ENCODE measurements at places on chromosomes 11 and 22.

DNA sequence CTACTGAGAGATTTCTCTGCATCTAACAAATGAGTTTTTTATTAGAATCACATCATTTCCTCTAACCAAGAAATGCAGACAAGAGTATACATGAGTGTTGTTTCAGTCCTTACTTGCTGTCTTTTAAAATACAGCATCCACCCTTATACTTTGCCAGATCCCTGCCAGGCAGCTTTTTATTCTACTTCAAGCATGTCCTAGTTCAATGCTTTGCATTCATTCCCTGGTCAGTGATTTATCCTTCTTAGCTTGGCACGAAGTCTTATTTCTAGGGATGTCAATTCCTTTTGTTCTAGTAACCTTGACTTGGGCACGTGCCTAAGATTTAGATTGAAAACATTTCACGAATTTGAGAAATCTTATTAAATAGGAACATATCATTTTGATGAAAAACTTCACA lies 307.2 kb upstream of the MPPED2 start:
- no peak for DNase-seq

DNA sequence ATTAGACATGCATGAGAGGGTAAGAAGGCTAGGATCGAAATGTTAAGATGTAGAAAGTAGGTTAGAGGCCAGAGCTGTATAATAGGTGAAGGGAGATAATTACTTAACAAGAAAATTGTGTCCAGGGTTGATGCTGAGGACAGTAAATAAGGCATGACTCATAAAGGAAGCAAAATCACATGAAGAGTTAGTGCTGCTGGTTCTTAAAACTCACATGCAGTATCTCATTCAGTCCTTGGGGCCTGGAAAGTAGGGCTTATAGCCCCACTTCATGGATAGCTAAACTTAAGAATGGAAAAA lies 130.2 kb downstream of the NCAM1 start:
- peak; percentile 12 for DNase-seq

DNA sequence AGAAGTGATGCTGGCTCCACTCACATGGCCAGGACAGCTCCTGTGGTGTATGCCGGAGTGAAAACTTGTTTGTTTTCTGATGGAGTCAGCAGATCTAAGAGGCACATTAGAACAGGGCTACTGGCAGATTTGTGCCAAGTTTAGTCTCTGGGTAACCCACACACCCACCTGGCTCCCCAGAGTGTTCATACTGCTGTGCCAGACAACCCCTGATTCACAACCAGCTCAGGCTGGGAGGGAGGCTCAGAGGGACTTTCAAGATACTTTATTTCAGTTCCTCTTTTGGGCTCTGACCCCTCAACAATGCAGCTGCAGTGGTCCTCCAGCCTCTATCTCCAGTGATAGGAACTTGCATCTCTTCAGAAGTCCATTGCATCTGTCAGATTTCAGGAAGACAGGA lies 8.5 kb downstream of the NTM start:
- DNase-seq: no peak

GRCh38 chr22:37244114-37244921 lies at the start of gene RAC2:
Gene RAC2, minus strand, starts transcription at chr22:37244269. Its CDS starts 121 bp downstream, at chr22:37244148.
- peak; percentile 58 for DNase-seq

- DNase-seq: no peak
These were observed 66.9 kb downstream of the SCN3B start for GRCh38 chr11:123587559-123587958.

Measured in astrocyte of the hippocampus (primary cell).